GM18507 (cell line): ENCODE measurements at places on chromosomes 2 and 18.

GRCh38 chr18:9150121-9150520, 13.5 kb downstream of the ANKRD12 start:
- DNase-seq, result no peak

GRCh38 chr2:29075894-29076705, 1.8 kb upstream of the PCARE start:
- no peak for DNase-seq

- DNase-seq, result no peak
Measured at GRCh38 chr18:77111951-77112746, 20.4 kb downstream of the MBP start.

- DNase-seq, result no peak
Measured at GRCh38 chr18:76354348-76354747, 140.7 kb downstream of the ZNF516 start.

- no peak for DNase-seq
Measured at GRCh38 chr2:226791056-226791486, 8.5 kb downstream of the IRS1 start.

DNA sequence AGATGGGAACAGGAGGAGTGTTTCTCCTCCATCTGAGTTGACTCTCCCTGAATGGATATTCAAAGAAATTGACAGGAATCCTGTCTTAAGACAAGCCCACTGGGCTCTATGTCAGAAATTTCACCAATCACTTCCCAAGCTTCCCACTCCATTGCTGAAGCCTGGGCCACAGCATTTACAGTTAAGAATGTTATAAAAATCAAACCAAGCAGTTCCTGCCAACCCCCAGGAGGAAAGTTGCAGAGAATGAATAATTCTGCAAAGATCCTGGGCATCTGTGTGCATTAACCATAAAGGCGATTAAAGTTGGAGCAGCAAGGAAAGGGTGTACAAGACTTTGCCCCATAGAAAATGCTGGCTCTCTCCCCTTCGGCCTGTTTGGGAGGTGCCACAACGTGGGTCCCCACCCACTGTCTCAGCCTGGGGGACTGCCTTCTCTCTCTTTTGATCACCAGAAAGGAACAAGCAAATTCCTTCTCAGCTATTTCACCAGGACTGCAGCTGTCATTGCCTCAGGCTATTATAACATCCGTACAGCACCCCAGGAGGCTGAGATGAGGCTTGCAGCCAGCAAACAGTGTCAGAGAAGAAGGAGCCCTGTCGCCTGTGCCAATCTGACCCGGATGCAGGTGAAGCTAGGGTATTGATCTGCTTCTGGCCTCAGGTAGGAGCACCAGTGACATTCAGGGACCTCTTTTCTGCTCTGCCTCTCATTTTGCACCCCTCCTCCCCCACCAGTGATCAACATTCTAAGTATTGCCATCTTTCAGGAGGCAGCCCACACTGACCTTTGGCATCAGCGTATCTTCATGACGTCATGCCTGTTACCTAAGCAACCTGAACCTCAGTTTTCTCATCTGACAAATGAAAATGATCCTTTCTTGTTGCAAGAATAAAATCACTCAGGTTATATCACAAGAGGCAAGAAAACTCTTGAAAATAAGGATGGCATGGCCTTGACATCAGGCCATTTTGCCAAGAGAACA, 219.0 kb downstream of the SH3BP4 start:
- no peak for DNase-seq

DNA sequence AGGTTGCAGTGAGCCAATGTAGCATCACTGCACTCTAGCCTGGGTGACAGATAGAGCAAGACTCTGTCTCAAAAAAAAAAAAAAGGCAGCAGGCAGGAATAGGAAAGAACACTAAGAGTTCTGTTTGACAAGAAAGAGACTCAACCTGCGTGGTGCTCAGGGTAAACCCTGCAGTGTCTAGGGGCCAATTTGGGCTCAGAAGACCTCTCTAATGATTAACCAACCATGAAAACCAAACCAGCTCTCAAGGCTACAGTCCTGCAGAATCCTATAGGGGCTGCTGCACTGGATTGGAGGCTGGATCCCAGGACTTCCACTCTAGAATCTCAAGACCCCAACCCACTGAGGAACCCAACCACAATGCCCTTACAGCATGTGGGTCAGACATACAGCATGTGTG, 2.4 kb downstream of the TRABD2A start:
- no peak for DNase-seq

DNA sequence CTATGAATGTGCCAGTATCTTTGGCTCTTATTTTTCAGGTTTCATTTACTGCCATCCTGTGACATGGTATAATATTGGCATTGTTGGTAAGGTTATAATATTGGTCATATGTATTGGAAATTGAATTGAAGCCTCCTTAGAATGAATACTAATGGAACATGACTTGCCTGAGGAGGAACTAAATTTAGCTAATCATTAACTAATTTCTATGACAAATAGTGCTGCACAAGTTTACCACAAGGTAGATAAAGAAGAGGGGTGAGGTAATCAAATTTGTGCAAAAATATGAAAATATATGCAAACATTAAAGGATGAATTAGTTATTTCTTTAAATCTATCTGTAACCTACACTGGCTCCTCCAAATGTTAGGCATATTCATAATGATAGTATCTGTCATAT, 43.2 kb upstream of the ORC2 start:
- no peak for DNase-seq

GRCh38 chr18:25141399-25141798, 210.6 kb downstream of the ZNF521 start:
- DNase-seq, result no peak

GRCh38 chr2:174778085-174778981, 14.1 kb upstream of the CHRNA1 start:
- no peak for DNase-seq

DNA sequence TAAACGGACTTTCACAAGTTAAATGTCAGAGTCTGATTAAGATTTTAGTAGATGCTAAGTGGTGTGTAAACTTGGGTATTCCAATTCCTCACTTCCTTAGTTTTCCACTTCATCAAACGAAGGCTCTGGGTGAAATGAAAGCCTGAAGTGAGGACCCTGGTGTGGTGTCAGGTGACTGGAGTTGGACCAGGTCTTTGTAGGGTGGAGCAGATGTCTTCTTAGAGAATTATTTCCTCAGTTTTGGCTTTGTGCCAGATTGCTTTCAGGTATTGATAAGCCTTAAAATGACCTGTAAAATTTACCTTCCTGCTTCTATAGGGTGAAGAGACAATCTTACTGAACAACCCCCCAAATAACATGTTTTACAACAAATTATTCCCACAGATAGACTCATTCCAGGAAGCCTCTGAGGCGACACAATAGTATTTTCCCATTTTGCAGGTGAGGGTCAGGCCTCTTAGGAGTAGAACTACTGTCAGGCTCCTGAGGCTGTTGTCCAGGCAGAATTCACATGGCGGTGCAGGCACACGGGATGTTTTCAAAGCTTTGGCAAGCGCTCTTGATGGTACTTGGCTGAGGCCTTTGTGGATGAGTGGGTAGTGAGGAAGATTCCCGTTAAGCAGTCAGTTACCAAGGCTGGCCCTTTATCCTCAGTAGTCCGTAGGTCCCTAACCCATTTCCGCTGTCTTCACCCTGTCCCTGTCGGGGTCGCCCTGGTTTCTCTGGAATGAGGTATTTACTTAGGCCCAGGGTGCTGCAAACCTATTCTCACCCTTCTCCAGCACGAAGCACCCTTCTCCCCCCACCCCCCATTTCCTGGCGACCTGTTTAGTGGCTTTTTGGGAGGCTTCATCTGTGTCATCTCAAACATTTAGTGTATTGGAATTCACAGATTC, 6.6 kb downstream of the RPS7 start:
- no peak for DNase-seq
